ENCODE measurements at places on chromosomes 3 and 15. TPM values are rescaled to one million over a fixed set of nuclear protein-coding genes. Genes with fewer than 3 reads are reported as not detected.

- no peak for DNase-seq
Measured at GRCh38 chr3:126870608-126871210, 112.2 kb upstream of the PLXNA1 start.

DNA sequence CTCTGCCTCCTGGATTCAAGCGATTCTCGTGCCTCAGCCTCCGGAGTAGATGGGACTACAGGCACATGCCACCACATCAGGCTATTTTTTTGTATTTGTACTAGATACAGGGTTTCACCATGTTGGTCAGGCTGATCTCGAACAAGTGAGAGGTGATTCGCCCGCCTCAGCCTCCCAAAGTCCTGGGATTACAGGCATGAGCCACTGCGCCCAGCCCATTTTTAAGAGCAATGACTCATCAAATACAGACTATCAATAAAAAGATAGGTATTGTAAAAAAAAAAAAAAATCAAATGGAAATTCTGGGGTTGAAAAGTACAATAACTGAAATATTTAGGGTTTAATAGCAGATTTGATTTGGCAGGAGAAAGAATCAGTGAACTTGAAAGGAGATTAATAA, 129.0 kb downstream of the TJP1 start:
- no peak for DNase-seq

OXTR gene
- total RNA-seq, result 18.2 TPM

- no peak for DNase-seq
Measured at GRCh38 chr3:189317911-189318310, 146.1 kb downstream of the TPRG1 start.

DNA sequence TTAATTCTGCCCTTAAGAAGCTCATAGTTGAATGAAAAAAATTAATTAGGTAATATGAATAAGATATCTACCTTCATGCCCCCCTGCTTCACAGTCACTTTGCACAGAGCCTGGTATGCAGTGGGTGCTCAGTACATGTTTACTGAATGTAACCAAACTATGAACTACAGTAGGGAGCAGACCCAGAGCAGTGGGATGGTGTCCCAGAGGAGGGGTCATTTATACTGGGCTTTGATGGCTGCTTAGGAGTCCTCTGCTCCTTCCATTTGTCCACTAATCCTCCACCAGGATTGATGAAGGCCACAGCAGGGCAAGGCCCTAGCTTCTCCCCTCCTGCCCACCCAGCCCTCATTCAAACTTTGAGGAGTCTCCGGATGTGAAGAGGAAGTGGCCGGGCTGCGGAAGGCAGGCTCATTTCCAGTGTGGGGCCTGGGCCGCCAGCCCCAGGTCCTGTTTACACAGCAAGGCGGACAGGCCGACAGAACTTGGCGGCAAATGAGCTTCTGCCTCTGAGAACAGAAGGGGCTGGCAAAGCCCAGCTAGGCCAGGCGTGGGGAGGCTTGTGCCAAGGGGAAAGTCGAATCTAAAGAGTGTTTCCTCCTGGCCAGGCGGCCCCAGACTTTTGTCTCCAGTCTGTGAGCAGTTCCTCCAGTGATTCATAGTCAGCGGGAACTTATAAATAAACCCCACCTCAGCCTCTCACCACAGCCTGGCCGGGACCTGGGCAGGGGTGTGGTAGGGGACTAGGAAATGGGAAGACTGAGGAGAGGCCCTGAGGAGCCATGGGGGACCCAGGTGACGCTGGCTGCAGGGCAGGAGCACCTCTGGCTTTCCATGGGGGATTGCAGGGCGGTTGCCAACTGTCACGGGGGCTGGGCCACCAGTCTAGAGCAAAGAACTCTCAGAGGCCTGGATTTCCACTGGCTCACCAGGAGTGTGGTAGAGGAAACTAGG, 51.6 kb upstream of the LCTL start:
- peak; percentile 15 for DNase-seq

GRCh38 chr15:87496109-87496508, 760.4 kb downstream of the NTRK3 start:
- DNase-seq, result no peak

DNA sequence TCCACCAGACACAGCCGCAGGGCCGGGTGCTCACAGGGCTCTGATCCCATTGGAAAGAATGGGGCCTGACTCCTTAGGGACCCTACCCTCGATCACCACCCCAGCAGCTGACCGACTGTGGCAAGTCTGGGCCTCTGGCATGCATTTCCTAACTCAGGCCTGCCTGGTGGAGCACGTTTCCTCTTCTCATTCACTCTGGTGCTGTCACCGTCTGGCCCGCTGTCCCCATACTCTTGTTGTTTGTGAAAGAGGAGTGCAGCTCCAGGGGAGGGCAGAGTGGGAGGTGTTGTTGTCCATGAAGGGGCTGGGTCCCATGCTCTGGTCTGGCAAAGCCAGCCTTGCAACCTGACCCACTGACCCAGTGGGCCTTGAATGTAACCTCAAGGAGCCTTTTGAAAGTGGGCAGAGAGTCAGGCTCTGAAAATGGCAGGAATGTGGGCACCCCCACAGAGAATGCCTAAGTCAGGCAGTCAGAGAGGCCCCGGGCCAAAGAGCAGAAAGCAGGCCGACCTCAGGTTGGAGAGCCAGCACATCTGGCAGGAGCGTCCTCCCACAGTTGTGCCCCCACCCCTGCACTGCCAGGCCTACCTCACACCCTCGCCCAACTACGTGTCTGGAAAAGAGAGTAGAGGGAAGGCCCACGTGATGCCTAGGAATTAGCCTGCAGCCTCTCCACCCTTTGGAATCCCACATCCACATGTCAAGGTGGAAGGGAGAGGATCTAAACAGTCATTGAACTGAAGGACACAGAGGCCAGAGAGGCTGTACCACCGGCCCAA, 10.9 kb downstream of the SEMA7A start:
- peak; percentile 92 for DNase-seq

RPL29 gene
- total RNA-seq, result 1,243 TPM

DNA sequence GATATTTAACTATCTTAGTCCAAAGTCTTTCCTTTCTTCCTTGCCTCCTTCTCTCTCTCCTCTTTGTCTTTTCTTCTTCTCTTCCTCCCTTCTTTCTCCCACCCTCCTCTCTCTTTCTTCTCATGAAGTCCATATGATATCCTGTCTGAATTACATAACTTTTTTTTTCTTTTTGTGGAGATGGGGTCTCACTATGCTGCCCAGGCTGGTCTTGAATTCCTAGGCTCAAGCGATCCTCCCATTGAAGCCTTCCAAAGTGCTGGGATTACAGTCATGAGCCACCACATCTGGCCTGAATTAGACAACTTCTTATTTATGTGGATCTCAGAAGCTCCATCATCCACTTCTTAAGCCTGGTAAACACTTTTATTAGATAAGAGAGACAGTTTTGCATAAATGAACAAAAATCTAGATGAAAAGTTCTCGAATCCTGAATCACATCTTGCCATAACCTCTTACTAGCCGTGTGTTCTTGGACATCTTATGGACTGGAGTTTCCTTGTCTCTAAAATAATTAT, 206.5 kb downstream of the LPP start:
- DNase-seq, result no peak

DNA sequence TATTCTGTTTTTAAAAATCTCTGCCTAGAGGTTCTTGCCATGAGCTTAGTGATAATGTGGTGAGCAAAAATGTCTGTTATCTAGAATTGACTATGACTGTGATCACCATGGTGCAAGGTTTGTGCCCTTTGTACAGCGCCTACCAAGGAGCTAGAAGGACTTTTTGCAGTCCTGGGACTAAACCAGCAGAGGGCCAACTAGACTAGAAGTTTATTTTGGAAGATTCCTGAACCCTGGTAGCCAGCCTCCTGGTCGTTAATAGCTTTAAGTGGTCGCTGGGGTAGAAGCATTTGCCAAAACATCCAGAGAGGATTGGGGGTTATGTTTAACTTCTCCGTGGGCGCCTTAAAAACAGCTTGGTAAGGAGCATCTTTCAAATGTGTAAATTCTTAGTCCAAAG, 7.8 kb downstream of the SCG5 start:
- DNase-seq, result peak; percentile 48

DNA sequence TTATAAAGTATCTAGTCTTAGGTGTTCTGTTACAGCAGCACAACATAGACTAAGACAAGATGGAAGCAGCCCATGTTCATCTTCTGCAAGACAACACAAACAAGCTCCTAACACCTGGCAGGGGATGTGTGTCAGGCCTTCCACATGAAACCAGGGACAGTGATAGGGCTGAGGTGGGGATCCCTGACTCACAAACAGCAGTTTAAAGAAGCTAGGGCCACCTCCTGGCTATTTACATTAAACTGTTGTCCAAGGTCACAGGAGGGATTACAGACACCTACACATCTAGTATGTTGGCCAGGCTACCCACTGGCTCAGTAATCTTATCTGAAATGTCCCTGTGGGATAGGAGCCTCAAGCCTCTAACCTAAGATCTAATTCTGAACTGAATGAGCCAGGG, 211.3 kb downstream of the MINAR1 start:
- no peak for DNase-seq

FRMD5 gene
- total RNA-seq, result 3.2 TPM

SH3BP5 gene
- 7.8 TPM for total RNA-seq

GRCh38 chr3:64743156-64743886, 55.5 kb upstream of the ADAMTS9 start:
- DNase-seq, result no peak

- DNase-seq, result no peak
Measured at GRCh38 chr3:42739401-42740158, 33.5 kb downstream of the CCDC13 start.

FANCD2OS gene
- total RNA-seq, result not detected

ST8SIA2 gene
- total RNA-seq, result 12.7 TPM

HIGD1A gene
- total RNA-seq, result 201 TPM

SYNPR gene
- total RNA-seq, result not detected

GRCh38 chr15:36784098-36784670, 204.8 kb downstream of the CDIN1 start:
- no peak for DNase-seq

GRCh38 chr3:16871915-16872842, 12.6 kb upstream of the PLCL2 start:
- no peak for DNase-seq

Data from LHCN-M2 (cell line).